NCI-H1092 treated with DMSO at 0.1 percent for 48 hours (cell line): ENCODE measurements at places on chromosomes 2 and 18.

DNA sequence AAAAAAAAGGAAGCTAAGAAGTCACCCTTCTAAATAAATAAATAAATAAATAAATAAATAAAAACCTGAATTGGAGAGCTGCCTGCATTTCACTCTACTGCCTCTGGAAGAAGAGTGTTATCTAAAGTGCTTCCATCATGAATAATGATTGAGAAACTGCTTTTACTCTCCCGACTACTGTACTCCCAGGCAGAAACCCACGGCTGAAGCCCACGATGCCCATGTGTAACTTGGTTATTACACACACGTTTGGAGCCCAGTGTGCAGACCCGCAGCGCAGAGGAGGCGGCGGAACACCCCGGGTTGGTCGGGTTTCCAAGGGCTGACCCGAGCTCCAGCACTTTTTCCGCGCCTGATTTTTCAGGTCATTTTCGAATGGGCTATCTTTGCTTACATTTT, 697 bp upstream of the SPATS2L start:
- peak; percentile 29 for DNase-seq

GRCh38 chr18:35999925-36000324, 27.4 kb downstream of the RMP24 start:
- DNase-seq, result no peak

GRCh38 chr2:224884188-224884587, 158.1 kb downstream of the DOCK10 start:
- no peak for DNase-seq

DNA sequence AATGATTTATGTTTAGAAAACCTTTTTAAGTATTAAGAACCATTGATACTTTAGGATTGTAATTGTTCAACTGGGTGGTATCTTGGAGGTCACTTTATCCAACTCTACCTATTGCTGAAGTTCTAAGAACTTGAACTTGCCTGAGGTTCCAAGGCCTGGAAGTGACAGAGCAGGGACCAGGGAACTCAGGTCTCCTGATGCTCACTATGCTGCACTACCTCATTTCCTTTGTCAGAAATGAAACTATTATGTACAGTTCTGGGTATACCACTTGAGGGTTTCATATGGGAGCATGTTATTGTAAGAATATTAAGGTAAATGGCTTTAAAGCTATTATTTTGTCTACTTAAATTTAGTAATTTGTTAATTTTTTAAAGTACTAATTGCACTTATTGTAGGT, 3.0 kb downstream of the MBD5 start:
- DNase-seq, result no peak

GRCh38 chr2:17309741-17310339, 208.4 kb downstream of the RAD51AP2 start:
- DNase-seq, result peak; percentile 77

DNA sequence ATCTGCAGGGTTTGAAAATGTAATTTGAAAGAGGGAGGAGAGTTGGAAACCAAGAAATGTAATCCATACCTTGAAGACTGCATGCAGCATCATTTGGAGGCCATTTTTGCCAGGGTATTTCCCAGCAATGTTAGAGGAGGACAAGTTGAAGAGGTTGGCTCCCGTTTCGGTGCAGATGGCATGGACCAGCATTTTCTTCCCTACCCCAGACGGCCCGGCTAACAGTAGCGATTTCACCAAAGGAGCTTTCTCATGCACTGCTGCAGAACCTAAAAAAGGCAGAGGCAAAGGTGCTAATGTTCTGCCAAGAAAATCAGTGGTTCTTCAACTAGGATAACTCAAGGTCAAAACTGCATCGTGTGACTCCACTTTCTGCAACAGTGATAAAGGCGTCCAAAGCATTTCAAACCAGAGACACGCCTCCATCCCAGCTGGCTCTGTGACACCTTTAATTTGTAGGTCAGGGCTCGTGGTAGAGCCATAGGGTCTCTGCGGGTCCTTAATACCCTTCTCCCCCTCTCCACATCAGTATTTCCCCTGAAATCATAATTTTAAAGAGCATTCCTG, 99.6 kb upstream of the ASB18 start:
- DNase-seq, result no peak

GRCh38 chr2:227430639-227431038, 41.3 kb upstream of the AGFG1 start:
- no peak for DNase-seq

DNA sequence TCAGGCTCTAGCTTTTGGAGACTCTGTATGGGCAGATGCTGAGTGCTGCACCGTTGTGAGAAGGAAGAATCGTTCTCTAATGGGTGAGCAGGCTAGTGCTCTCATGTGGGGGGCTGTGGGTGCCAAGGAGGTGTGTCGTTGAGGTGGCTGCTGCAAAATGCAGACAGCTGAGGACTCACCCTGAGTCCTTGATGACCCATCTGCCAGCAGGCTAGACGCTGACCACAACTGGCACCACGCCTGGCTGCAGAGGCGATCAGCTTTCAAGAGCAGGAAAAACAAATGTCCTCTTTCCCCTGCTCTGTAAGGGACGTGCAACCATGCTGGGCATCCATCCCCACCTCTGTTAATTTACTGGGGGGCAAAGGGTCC, 48.2 kb downstream of the HAUS1 start:
- DNase-seq, result peak; percentile 95

GRCh38 chr2:58638256-58638805, 397.2 kb upstream of the FANCL start:
- DNase-seq, result no peak

GRCh38 chr2:75523313-75524275, 37.1 kb downstream of the EVA1A start:
- no peak for DNase-seq

- no peak for DNase-seq
Measured at GRCh38 chr18:48637081-48637990, 98.5 kb downstream of the CTIF start.

GRCh38 chr2:64931246-64932115, 57.7 kb upstream of the SLC1A4 start:
- DNase-seq, result no peak

GRCh38 chr2:214038186-214038585, 372.7 kb upstream of the VWC2L start:
- no peak for DNase-seq

GRCh38 chr2:24259316-24259715, 84.5 kb downstream of the FAM228A start:
- no peak for DNase-seq

DNA sequence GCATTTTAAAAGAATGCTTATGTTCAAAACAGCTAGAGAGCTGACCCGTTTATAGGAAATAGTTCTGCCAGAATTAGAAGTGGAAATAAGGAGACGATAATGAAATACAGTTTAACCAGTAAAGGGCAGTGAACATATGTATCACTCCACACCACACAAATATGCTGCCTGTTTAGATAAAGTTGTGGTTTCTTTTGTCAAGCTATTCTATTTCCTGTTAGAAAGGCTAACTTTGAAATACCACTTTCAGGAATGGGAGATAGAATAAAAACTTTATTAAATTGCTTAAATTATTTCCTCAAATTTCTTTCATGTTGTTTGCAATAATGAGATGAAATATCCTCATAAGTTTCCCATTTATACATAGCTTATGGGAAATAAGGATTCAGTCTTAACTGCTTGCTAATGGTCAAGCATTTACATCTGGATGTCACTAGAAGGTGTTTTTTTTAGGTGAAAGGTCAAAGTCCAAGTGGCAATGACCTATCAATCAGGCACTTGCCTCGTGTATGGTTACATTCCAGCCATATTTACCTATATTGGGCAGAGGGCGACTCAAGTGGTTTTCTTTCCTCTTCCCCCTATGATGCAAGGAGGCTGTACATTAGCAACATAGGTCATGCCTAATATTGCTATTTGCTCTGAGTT, 148.9 kb downstream of the ZEB2 start:
- DNase-seq, result no peak

DNA sequence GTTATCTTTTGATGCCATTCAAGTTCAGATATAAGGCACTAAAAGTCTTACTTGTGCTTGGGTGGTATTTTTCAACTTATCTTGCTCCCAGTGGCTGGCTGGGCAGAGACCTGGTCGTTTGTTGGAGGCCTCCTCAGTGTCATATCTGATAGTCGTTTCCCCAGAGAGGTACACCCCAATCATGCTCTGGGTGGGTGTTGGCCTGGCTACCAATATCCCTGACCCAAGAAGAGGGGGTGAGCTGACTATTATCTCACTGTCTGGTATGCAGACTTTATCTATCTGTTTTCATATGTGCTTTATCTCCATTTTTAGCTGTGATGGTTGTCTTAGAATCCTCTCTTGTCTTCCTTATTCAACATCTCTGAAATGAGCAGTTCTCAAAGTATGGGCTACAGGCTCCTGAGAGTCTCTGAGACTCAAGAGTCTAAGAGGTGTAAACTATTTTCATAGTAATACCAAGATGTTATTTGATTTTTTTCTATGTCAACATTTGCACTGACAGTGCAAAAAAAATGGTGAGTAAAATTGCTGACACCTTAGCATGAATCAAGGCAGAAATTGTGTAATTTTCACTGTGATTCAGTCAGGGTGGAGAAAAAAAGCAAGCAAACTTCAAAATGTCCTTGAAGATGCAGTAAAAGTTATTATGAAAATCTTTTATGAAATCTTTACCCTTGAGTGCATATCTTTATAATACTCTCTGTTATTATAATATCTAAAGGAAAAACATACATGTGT, 12.3 kb upstream of the PLEK start:
- no peak for DNase-seq

- no peak for DNase-seq
Measured at GRCh38 chr18:8623549-8624106, 14.4 kb downstream of the RAB12 start.
